Activated CD8-positive, alpha-beta T cell treated with anti-CD3 and anti-CD28 coated beads, Interleukin-2, amount 10 ng/mL, durations not matched to agents 7 days and 5 days (primary cell): ENCODE measurements at places on chromosomes 1 and 21. TPM values are rescaled to one million over a fixed set of nuclear protein-coding genes. Genes with fewer than 3 reads are reported as not detected.

- no peaks in the 10 kb centered on the region for H3K4me1 ChIP-seq
- peaks cover 11% of the 10 kb centered on the region for H3K27me3 ChIP-seq
- H3K4me3 ChIP-seq, result no peak overlapping the region
- no peaks in the 10 kb centered on the region for H3K36me3 ChIP-seq
Observed at GRCh38 chr1:110477041-110477440, 26.1 kb downstream of the PROK1 start.

- no peak overlapping the region for H3K4me3 ChIP-seq
- H3K4me1 ChIP-seq, result no peaks in the 10 kb centered on the region
- no peak overlapping the region for H3K27ac ChIP-seq
- no peak for DNase-seq
Observed at GRCh38 chr1:42122408-42122807, 30.8 kb upstream of the GUCA2B start.

GLRX2 gene
- 21.8 TPM for total RNA-seq

GRCh38 chr21:35738347-35738961, 321.9 kb downstream of the SETD4 start:
- H3K4me1 ChIP-seq, result no peaks in the 10 kb centered on the region
- peaks cover 2% of the 10 kb centered on the region for H3K27me3 ChIP-seq
- no peak for DNase-seq
- no peaks in the 10 kb centered on the region for H3K36me3 ChIP-seq
- no peak overlapping the region for H3K4me3 ChIP-seq
- no peak overlapping the region for H3K27ac ChIP-seq

DNA sequence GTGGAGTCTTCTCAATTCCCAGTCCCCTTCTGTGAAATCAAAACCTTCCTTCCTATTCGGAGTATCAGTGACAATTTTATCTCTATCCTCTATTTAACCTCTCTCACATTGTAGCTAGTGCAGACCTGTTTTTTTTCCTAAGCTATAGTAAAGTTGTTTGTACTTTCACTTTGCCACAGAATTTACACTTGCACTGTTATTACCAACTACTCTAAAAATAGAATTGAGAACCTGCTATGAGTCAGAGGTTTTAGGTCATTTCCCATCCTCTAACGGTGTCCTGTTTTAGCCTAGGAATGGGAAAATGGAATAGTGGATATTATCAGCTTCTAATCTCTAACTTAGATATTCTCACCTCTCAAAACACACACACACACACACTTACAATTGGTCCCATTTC, 862.7 kb downstream of the NCAM2 start:
- no peaks in the 10 kb centered on the region for H3K4me1 ChIP-seq
- no peak for DNase-seq
- no peak overlapping the region for H3K27ac ChIP-seq
- H3K27me3 ChIP-seq, result no peaks in the 10 kb centered on the region
- H3K4me3 ChIP-seq, result no peak overlapping the region

SPRR2E gene
- total RNA-seq, result not detected

LCE1A gene
- total RNA-seq, result not detected

KRTAP12-2 gene
- total RNA-seq, result not detected

DNA sequence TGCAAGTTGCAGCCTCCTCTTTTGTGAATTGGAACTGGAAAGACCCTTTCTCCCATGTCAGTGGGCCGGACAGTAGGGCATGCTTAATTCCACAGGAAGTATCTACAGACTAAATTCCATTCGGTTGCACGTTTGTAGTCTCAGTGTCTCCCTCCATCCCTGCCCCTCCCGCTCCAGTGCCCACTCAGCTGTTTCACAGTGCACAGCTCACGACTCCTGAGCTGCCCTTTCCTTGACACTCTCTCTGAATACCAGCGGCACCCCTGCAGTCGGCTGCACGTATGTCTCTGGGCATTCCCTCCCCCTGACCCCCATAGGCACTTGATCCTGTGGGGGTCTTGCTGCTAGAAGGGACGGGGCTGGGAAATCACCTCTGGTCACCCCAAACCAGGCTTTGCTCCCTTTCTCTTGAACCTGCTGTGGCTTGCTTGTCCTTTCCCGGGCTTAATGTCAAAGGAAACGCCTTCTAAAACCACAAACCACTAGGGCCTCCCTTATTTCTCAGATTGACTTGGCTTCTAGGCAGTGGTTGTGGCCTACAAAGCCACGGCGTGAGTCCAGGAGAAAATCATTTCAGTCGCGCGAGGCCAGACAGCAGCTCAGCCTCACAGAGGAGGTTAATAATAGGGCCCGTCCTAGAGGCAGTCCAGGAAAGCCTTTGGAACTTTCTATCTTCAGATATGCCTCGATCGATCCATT, 365.3 kb upstream of the PROX1 start:
- no peaks in the 10 kb centered on the region for H3K36me3 ChIP-seq
- H3K27me3 ChIP-seq, result peaks cover 10% of the 10 kb centered on the region
- peak; percentile 23 for DNase-seq
- peaks cover 7% of the 10 kb centered on the region for H3K4me1 ChIP-seq

GRCh38 chr1:45216200-45216541, 9.8 kb upstream of the ZSWIM5 start:
- no peak overlapping the region for H3K4me3 ChIP-seq
- peaks cover 5% of the 10 kb centered on the region for H3K27me3 ChIP-seq
- no peak overlapping the region for H3K27ac ChIP-seq

HDGF gene
- total RNA-seq, result 264 TPM

CCDC27 gene
- total RNA-seq, result not detected

DNA sequence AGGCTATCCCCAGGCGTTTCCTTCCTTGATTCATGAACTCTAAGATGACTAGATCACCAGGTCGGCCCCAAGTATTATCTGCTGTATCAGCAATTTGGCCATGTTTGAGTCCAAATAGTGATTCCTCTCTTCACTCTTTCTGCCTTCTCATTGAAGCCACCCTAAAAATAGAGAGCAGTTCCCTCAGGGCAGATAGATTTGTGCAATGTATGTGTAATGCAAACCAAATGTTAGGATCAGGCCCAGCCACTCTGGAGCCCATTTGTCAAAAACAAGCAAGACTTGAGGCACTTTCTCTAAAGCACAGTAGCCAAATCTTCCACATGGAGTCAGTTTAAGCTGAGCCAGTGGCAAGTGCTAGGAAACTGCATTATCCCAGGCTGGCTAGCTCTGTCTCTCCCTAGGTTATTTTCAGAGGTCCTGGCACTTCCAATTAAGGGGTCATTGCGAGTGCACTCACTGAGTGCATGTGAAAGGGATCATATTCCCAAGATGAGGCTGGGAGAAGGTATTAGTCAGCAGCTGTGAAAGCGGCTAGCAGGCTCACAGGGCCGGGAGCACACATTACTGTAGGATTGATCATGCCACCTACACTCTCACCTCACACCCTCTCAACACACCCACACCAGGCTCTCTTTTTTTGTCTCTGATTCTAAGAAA, 97.9 kb upstream of the RAB3GAP2 start:
- no peaks in the 10 kb centered on the region for H3K27me3 ChIP-seq

SLC2A5 gene
- not detected for total RNA-seq

DNA sequence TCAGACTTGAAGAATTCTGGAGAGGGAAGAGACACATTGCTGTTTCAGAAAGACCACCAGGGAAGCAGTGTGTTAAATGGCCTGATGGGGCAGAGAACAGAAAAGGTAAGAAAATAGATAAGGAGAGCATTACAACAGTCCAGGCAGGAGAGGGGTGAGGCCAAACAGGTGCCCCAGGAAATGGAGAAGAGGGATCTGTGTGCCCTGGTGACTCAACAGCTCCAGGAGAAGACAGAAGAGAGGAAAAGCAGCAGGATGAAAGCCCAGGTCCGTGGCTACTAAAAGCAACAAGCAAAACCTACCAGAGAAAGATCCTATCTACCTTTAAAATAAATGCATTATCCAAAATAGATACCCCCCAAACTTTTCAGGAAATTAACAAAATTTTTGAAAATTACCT, 9.2 kb downstream of the TP53BP2 start:
- peaks cover 3% of the 10 kb centered on the region for H3K36me3 ChIP-seq
- H3K27ac ChIP-seq, result no peak overlapping the region
- H3K4me3 ChIP-seq, result no peak overlapping the region
- peaks cover 31% of the 10 kb centered on the region for H3K4me1 ChIP-seq

- no peak overlapping the region for H3K4me3 ChIP-seq
- peaks cover 20% of the 10 kb centered on the region for H3K36me3 ChIP-seq
- no peak for DNase-seq
- no peaks in the 10 kb centered on the region for H3K27me3 ChIP-seq
Observed at GRCh38 chr1:224238212-224238611, 55.2 kb downstream of the DEGS1 start.

- no peak overlapping the region for H3K4me3 ChIP-seq
- no peaks in the 10 kb centered on the region for H3K27me3 ChIP-seq
- H3K4me1 ChIP-seq, result peaks cover 18% of the 10 kb centered on the region
Observed at GRCh38 chr21:31420988-31421387, 76.9 kb upstream of the TIAM1 start.
